Daoy (cell line): ENCODE measurements at places on chromosomes 11 and 22. TPM values are rescaled to one million over a fixed set of nuclear protein-coding genes. Genes with fewer than 3 reads are reported as not detected.

Gene CARD16
- 22.2 and 32.5 TPM in 2 replicates for total RNA-seq

Gene KDM4E
- not detected in 2 replicates for total RNA-seq

Gene WNT7B
- 13.3 and 15.7 TPM in 2 replicates for total RNA-seq

Gene SCN2B
- not detected in 2 replicates for total RNA-seq

Gene FGF3
- not detected in 2 replicates for total RNA-seq

Gene SLC37A2
- 4.1 and 4.2 TPM in 2 replicates for total RNA-seq

Gene OR11H1
- not detected in 2 replicates for total RNA-seq

Gene KRTAP5-11
- total RNA-seq, result not detected in 2 replicates

- DNase-seq, result no peak
Observed at GRCh38 chr11:44351006-44351660, 41.2 kb upstream of the ALX4 start.

GRCh38 chr11:124402326-124402922 lies 3.6 kb upstream of the OR8B3 start:
- DNase-seq, result peak; percentile 70

DNA sequence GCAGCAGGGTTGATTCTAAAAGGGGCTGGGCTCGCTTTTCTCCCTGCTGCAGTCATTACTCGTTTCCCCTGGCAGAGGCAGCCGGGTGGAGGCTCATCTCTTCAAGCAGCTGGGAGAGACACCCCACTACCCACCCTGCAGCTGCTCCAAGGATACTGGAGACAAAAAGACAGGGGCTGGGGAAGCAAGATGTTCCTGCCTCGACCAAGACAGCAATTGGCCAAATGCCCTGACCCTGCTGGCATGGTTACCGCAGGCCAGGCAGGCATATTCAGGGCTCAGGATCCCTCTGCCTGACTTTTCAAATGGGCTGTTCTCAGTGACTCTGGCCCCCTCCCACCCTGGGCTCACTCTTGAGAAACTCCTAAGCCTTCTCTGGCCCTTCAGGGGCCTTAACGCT lies 6.8 kb upstream of the RGL4 start:
- DNase-seq, result no peak

DNA sequence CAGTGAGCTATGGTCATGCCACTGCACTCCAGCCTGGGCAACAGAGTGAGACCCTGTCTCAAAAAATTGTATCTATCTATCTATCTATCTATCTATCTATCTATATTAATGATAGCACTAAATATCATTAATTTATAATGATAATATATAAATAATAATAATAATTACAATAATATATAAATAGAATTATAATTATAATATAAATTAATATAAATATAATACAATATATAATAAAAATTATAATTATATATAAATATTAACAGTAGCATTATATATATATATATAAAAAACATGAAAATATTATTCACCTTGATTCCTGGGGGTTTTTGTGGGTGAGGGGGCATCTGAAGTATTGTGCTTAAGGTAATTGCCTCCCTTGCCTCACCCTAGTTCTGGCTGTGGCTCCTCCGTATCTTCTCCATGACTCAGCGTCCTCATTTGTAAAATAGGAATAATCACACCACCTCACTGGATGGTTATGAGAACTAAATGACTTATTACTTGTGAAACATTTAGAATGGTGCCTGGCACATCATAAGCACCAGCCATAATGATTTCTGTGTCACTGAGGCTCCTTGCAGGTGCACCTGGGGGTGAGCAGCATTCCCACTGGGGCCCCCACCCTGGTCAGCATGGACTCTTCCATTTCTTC lies 18.8 kb downstream of the RASD2 start:
- peak; percentile 63 for DNase-seq

DNA sequence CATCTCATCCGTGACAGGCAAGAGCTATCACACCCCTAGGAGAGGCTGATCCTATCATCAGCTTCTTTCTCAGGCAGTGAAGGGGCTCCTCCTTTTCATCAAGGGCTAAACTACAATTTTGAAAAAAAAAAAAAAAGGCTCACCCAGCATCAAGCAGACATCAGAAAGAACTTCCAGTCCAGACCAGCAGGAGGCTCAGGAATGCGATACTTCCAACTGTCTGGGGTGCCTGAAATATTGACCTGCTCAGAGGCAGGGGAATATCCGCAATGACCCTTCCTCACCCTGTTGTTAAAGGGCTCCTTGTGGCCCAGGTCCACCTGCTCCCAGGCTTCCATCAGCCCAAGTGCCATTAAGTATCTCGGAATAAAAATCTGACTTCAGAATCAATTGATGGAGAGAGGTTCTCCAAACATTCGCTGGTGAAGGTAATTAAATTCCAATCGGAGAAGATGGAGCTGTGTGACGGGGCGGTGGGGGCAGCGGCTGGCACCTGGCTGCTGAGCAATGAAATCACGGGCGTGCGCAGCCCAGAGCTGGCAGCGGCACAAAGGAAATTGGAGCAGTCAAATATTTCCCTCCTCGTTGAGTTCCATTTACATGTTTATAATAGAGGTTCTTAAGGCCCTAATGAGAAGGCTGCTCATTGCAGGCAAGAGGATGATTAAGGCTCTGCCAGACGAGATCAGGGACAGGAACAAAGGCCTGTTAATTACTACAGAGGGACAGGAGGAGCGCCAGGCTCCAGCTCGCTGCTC lies 69.0 kb upstream of the THY1 start:
- peak; percentile 37 for DNase-seq

DNA sequence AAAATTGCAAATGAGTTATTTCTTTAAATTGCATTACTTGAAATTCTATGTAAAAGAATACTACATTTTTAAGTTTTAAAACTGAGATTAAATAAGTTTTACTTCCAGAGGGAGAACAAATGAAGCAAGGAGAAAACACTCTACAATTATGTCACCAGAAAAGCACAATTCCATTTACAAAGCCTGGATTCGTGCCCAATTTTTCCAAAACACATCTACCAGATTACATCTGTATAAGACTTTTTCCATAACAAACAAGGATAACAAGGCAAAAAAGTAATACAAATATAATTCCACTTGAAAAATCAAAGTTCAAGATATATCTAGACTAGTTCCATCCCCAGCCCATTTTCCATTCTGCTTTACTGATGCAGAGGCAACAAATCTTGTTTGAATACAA lies 40.5 kb downstream of the MTMR2 start:
- DNase-seq, result no peak

DNA sequence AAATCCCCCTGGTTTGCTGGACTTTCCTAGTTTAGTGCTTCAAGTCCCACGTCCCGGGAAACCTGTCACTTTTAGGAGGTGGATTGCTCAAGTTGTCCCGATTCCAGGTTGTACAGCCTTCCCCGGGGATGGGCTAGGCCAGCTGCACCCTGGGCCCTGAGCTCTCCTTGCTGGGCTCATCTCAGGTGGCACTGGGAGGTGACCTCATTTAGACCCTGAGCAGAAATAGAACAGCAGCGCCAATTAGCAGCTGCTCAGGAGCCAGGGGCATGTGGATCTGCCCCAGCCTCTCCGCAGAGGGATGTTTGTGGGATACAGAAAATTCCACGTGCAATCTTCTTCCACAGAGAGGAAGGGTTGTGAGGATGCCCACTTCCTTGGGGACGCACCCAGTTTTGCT lies 9.6 kb upstream of the CERK start:
- DNase-seq, result no peak

DNA sequence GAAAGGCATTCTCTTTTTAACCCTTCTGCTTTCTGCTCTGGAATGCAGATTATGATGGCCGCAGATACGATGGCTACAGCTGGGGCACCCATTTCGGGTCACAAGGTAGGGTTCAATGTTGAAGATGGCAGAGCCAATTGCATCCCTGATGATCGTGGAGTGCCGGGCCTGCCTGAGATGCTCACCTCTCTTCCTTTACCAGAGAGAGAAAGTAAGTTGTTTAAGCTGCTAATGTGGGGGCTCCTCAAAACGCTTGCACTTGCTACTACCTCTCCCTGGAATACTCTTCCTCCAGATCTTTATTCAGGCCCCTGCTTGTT lies 50.8 kb upstream of the PRDM11 start:
- DNase-seq, result no peak

GRCh38 chr11:117296881-117297280 lies 5.7 kb downstream of the BACE1-AS start:
- no peak for DNase-seq

- peak; percentile 86 for DNase-seq
Observed at GRCh38 chr11:62671608-62672389, at the start of the genes LBHD1 and UQCC3. TSS of gene LBHD1 (minus strand) at chr11:62672267. CDS start at chr11:62670031, 2,236 bp downstream. TSS of gene UQCC3 (plus strand) at chr11:62671673. CDS start at chr11:62671746, 73 bp downstream.

- no peak for DNase-seq
Observed at GRCh38 chr11:19802773-19803293, 90.2 kb downstream of the NAV2 start.

DNA sequence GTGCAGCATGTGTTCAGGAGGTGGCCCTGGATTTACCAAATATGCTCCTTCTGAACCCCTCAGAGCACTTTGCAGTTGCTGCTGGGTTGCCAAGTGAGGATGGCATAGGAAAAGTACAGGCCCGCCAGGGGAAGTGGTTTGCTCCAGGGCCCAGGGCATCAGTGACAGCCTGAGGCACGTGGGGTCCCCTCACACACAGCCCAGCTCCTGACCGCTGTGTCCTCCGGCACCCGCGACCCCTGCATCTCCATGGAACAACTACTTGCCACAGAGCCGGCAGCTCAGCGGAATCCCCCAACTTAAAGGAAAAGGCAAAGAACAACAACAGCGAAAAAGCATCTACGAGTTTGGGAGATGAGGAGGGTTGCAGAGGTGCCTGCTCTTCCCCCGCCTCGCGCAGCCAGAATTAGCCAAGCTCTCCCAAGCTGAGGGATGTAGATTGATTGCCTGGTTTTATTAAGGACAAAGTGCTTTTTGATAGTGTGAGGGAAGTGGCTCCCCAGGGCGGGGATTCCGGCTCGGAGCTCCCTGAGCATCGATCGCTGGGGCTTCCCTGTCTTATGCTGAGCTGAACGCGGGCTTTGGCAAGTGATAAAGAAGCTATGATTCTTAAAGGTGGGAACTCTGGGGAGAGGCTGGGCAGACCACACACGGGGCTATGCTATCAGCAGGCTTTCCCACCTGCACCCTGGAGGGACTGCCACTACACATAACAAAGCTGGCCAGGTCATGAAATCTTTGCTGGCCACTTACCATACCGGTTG lies 174.5 kb downstream of the CEP164 start:
- no peak for DNase-seq

DNA sequence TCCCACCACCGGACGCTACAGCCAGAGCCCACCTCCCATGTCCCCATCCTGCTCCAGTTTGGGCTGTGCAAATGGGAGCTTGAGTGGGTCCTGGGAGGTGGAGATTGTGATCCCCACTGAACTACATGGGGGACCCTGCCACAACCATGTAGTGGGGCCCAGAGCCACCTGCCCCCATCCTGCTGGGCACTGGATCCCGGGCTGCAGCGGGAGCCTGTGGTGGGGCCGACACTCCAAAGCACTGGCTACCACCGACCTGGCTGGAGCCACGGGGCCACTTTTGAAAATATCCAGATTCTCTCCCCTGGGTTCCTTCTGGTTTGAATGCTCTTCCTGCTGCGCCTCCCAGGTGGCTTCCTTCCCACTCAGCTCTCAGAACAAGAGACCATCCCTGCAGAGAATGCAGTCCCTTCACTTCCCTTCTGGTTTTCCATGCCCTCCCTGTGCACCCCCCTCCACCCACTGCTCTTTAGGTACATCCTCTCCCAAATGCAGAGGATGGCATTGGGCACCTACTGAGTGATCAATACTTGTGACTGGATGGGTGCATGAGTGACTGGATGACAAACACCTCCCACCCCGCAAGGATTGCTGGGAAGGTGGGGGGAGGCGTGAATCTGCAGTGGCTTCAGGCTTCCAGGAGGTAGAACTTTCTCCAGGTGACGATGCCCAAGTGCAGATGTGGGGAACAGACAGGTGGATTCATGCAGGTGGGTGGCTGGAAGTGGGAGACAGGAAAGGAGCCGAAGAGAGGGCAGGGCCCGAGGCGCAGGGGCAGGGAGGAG lies 846 bp upstream of the UNC93B1 start:
- DNase-seq, result no peak

DNA sequence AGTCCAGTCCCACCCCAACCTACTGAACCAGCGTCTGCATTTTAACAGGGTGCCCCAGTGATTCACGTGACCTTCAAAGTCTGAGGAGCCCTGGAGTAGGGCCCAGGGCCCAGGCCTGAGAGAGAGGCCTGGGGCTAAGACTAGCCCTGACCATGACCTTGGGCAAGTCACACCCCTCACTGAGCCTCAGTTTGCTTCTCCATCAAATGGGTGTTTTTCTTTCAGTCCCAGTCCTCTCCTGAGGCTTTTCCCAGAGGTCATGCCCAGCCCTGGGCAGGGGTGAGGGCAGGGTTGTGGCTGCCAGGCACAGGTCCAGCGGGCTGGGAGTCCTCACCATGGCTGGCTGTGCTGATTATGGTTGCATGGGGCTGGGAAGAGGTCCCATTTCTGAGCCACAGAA lies 33.0 kb upstream of the GCAT start:
- DNase-seq, result no peak

DNA sequence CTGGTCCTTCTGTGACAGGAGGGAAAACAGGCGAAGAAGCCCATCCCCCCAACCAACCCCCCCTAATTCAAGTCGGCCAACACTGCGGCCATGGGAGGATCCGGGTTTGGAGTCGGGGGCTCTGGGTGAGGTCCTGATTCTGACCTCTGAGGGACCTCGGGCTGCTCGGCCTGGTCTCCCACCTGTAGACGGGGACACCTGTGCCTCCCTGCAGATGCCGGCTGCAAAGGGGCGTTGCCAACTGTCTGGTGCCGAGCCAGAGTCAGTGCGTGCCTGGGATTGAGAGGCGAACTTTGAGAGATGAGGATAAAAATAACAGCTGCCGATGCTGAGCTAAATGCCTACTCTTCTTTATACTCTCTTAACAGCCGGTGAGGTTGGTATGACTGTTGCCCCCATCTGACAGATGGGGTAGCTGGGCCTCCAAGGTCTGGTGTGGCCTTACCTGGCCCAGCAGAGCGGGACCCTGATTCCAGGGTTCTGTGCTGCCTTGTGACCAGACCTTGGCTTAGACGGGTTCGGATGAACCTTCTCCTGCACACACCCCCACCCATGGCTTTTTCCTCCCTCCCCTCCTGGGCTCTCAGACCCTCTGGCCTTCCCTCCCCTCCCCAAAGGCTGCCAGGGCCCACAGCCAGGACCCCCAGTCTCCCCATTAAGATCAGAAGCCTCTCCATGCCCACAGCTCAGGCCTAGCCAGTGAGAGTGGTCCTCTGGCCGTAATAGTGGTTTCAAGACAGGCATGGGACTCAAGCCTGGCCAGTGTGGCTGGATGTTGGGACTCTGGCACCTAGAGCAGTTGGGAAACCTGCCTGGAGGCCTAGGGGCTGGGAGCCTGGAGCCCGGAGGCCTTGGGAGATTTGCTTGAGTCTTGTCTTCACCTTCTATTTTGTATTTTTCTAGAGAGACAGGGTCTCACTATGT lies 41.7 kb downstream of the KCNJ4 start:
- DNase-seq, result no peak

DNA sequence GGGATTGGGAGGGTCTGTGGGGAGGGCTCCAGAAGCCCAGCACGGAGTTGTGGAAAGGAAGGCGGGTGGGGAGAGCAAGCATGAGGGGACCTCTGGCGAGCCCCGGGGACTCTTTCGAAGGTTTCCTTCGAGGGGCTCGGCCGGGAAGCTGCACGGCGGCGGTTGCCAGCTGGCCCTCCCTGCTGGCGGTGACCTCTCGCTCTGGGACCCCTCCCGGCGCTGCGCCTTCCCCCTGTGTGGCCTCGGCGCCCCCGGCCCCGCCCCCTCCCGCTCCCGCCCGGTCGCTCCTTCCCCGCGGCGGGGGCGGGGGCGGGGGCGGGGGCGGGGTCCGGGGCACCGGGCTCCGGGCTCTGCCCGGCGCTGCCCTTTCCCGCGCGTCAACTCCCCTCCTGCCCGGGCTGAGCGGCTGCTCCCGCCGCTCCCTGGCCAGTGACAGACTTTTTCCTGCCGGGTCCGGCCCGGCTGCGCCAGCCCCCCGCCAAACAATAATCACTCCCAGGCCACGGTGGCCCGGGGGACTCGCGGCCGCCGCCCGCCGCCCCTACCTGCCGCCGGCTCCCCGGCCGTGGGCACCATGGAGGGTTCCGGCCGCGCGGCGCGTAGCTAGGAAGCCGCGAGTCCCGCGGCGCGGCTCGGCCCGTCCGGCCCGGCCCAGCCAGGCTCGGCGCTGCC lies 941 bp downstream of the CLCF1 start:
- DNase-seq, result peak; percentile 41
